ENCODE measurements at places on chromosomes 12 and 14.

DNA sequence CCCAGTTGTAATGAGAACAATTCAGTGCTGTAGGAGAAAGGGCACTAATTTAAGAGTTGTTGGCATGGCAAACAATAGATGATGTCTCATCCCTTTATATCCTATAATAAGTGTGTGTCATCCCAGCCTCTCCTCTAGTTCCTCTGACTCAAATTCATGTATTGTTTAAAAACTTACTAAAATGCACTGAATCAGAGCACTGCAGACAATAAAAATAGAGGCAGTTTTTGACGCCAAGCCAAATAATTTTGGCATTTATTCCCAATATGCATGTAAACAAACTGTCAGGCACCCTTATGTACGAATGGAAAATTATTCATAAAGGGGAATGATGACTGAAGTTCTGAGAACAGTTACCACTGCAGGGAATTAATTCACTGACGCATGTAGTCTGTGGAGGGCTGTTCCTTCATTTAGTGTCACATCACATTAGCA lies 57.9 kb upstream of the TMX1 start:
- no peak for DNase-seq

DNA sequence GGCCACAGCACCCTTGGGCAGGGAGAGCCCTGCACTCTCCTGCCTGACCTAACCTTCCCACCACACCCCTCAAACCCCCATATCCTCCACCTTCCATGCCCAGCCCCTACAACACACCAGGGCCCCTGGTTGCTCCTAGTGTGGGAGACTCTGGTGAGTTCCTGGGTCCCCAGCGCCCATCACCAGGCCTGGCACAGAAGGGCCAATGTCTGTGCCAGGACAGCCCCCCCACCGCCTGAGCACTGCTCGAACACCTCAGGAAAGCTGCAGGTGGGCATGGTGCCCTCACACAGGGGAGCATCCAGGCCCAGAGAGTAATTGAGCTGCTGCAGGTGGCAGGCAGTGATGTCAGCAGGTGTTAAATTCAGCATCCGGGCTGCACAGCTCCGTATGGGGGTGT lies 15.2 kb downstream of the ADCY6 start:
- DNase-seq: no peak

DNA sequence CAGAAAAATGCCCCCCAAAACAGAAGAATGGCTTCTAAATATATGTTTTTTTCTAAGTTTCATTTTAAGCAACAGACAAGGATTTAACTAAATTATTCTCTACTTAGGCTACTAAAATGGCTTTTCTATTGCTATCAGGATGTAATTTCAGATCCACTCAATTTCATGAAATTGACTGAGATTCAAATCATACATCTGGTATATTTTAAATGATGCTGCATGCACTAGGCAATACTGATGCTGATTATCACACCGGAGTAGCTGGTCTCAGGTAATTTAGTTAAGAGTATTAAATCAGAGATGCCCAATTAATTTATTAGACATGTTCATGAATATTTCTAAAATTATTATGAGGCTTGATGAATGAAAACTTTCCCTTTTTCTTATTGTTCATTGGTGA lies 151.7 kb downstream of the APAF1 start:
- DNase-seq: no peak

DNA sequence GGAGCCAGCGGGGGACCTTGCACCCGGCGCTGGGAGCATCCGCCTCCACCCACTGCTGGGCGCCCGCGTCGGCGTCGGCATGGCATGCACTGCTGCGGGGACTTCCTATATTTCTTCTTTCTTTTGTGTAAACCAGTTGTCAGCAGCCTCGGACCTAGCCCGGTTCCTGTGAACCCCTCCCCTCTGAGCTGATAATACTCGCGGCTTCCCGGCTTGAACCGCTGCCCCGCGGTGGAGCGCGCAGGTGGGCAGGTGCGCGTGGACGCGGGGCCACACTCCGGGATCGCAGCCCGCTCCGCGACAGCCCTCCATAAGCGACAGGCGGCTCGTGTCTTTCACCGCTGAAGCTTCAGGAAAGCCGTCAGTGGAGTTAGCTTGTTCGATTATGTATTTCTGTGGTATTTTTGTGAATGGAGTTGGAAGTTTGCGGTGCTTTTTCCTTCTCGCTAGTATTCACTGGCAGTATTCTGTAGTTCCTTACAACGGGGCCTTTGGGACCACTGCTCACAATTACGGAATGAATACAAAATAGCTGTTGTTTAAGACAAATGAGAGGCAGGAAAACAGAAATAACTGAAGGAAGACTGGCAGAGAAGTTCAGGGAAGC lies 870 bp downstream of the BMAL2 start:
- DNase-seq: no peak

- no peak for DNase-seq
Observed at GRCh38 chr14:102690509-102691286, 86.6 kb upstream of the TRAF3 start.

GRCh38 chr12:133204264-133204603 lies 22.9 kb downstream of the ZNF268 start:
- no peak for DNase-seq

GRCh38 chr12:92164712-92165111 lies 19.1 kb upstream of the BTG1 start:
- no peak for DNase-seq

GRCh38 chr12:27865421-27865820 lies 85.4 kb upstream of the MANSC4 start:
- DNase-seq: no peak

DNA sequence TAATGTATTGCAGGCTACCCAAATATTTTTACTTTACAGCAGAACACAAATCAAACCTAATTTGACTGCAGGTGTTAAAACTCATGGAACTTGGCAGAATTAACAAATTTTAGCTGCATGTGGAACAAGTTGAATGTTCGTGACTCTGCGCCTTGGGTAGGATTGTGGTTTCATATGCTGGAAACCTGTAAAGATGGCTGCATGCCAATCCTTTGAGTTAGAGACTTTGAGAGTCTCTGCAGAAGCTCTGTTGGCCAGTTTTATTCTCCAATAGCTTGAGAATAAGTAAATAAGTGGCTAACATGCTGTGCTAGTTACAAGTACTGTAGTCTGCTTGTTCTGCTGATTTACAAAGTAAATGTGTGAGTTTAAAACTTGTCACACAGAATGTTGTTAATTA lies 77.8 kb downstream of the PDE6H start:
- DNase-seq: no peak

DNA sequence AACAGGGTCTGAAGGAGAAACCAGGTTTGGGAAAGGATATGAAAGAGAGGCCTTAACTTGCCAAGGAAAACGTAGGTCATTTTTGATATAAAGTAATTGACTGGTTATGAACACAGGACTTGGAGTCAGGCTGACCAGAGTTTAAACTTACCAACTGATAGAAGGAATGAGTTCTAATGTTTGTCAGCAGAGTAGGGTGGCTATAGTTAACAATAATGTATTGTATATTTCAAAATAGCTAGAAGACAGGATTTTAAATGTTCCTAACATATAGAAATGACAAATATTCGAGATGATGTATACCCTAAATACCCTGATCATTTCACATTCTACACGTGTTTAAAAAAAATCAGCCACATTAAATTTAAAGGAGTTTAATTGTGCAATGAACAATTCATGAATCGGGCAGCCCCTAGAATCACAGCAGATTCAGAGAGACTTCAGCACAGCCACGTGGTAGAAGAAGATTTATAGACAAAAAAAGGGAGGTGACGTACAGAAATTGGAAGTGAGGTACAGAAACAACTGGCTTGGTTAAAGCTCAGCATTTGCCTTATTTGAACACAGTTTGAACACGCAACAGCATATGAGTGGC lies 52.5 kb upstream of the PLEKHG7 start:
- DNase-seq: no peak

All from left renal pelvis (tissue), 4 donors.